ENCODE measurements at places on chromosomes 16 and 17.

DNA sequence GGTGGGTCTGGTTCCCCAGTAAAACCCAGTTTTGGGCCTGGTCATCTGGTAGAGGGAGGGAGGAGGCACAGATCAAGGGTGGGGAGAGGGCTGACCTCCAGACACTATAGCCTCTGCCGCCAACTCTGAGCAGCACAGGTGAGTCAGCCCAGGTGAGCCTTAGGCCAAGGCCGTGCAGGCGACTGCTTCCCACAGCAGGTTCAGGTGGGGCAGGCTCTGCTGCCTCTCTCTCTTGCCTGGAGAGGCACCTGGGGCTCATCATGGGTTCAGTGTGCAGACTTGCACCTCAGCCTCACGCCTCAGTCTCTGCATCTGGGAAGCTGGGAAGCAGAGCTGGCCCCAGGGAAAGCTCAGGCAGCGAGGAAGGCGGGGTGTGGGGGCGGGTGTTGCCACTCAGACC is 37.8 kb upstream of the IL34 start:
- DNase-seq = no peak

- DNase-seq = no peak
Observed at GRCh38 chr16:71893888-71894228, 1.5 kb upstream of the IST1 start.

DNA sequence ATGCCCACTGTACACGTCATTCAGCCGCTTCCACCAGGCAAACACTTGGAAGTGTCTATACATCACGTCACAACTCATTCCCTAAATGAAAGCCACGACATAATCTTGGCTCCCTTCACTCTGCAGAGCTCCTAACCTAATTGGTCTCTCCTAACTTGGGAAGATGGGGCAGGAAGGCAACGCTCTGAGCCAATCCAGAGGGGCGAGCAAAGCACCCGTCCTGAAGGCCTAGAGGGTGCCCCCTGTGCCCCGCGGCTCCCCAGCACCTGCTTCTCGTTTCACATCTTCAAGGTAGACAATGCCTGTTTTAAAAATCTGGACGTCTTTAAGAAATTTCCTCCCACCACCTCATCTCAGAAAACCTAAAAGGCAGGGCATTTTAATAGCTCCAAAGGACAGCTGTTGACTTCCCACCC is 1.0 kb downstream of the CSNK2A2 start:
- DNase-seq = no peak

GRCh38 chr17:81399481-81400153 is 4.4 kb downstream of the BAHCC1 start:
- no peak for DNase-seq

- DNase-seq = no peak
Observed at GRCh38 chr16:10521681-10522274, 58.6 kb downstream of the EMP2 start.

- no peak for DNase-seq
Observed at GRCh38 chr17:14886200-14886739, 378.9 kb downstream of the PMP22 start.

DNA sequence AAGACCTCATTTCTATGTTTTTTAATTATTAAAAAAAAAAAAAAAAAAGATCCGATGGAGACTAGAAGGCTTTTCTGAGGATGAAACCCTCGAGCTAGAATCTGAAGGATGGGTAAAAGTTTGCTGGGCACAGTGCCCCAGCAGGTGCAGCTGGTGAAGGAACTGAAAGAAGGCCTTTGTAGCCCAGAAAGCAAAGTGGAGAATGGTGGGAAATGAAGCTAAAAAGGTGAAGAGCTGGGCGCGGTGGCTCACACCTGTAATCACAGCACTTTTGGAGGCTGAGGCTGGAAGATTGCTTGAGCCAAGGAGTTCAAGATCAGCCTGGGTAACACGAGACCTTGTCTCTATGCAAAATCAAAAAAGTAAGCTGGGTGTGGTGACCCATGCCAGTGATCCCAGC is 50.3 kb upstream of the SEC14L1 start:
- no peak for DNase-seq

DNA sequence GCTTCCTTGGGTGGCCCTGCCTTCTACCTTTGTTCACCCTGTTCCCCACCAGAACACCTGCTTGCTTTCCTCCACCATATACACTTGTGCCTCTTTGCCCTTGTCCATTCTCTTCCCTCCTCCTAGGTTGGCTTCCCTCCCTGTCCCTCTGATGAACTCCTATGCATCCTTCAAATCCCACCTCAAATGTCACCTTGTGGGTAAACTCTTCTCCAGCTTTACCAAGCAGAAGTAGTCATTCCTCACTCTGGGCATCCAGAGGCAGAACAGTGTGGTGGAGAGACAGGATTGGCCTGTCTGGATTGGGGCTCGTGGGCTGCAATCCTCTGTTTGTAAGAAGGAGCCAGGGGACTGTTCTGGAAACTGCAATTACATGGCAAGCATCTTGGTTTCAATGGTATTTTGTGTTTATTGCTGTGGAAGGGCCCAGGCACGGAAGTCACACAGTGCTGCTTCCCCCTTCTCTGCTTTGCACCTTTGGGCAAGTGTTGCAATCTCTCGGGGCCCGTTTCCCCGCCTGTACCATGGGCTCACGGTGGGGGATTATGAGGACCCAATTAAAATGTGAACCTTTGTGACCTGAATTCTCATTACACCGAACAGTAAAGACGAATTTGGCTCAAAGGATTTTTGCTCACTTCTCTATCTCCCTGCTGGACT is 21.9 kb upstream of the NXPH3 start:
- DNase-seq = no peak

DNA sequence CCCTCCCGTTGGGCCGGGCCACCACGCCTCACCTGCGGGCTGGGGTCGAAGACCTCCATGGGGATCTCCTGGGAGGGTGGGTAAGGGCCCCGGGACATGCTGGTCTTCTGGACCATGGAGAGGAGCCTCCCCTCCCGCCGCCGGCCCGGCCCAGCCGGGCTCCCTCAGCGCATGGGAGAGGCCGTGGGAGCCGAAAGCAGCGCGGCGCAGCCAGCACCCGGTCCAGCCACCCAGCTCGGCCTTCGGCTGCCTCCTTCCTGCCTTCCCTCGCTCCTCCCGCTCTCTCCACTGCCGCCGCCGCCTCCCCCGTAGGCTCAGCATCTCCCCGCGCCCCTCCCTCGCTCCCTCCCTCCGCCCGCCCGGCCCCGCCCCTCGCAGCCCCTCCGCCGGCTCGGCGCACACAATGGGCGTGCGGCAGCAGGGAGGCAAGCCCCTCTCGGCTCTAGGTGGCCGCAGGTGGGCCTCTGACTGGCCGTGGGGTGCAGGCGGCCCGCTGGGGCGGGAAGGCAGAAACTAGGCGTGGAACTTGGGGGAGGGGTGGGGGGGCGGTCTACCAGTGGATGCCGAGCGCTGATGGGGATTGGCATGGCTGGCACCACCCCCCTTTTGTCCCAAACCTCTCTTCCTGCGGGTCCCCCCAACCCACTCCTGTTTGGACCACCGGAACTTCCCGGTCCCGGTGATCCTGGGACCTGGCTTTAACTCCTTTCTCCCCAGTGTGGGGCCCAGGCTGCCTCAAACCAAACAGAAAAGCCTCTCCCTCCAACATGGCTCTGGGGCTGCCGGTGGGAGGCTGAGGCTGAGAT is at the start of gene CACNB1:
TSS of gene CACNB1 (minus strand) at position 290 of the 806 bp plus-strand sequence. CDS start at position 116, 174 bp downstream.
- no peak for DNase-seq

DNA sequence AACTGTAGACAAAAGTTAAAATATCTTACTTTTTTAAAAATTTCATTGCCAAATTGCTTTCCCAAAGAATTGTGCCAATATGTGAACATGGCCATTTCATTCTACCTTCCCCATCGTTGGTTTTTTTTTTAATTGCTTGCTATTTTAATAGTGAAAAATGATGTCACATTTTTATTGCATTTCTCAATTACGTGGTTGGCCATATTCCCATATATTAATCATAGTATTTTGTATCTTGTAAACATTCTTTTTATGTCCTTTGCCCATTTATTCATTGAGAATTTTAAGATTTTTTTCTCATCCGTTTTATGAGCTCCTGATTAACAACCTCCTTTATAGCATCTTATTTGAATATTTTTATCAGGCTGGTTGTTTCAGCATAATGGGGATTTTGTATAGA is 7.2 kb downstream of the OMG start:
- no peak for DNase-seq

DNA sequence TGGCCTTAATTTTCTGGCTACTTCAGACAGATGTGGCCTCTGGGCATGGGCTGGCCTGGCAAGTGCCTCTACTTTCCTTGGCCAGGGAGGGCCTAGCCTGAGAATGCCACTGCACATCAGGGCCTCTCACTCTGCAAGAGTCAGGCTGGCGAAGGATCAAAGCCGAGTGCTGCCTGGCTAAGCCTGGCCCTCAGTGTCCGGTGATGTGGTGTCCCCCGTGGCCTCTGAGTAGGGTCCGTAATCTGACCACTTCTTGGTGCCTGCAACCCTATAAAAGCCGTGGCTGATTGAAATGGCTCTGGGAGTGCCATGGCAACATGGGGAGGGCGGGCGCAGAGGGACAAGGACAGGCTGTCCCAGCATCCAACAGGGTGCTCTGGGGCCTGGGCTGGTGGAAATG is 30.2 kb downstream of the TBX4 start:
- DNase-seq = no peak

- DNase-seq = no peak
Observed at GRCh38 chr16:1045310-1045992, 27.1 kb upstream of the SSTR5 start.

- no peak for DNase-seq
Observed at GRCh38 chr16:86823125-86823524, 244.8 kb downstream of the FOXL1 start.

DNA sequence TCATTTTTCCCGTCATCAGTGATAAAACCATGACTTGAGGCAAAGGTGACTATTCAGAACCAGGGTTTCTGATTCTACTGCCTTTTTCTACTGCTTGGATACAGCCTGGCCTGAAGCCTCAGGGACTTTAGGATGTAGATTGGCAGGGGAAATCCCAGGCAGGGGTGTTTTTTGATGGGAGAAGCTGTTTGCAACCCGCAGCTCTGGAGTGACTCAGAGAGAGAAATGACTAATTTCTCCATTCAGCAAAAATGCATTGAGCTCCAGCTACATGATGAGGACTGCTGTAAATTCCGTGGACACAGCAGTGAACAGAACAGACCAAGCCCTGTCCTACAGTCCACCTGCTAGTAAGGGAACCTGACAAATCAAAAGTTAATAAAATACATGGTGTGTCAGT is 560.6 kb downstream of the CDH13 start:
- no peak for DNase-seq

DNA sequence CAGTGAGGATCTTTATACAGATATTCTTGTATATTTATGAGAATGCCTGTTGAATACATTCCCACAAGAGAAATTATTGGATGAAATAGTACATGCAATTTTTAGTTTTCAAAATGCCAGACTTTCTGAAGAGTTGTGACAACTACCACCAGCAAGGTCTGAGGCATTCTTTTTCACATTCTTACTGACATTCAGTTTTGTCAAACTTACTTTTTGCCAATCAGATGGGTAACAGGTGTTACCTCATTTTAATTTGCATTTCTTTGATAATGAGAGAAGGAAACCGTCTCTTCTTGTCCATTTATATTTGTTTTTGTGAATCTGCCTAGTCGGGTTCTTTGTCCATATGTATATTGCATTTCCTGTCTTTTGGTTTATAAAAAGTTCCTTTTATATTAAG is 24.3 kb downstream of the NOL11 start:
- no peak for DNase-seq

GRCh38 chr16:1579214-1579613 is 32.7 kb downstream of the IFT140 start:
- DNase-seq = no peak

- DNase-seq = no peak
Observed at GRCh38 chr16:30368122-30368791, 2.0 kb downstream of the TBC1D10B start.

DNA sequence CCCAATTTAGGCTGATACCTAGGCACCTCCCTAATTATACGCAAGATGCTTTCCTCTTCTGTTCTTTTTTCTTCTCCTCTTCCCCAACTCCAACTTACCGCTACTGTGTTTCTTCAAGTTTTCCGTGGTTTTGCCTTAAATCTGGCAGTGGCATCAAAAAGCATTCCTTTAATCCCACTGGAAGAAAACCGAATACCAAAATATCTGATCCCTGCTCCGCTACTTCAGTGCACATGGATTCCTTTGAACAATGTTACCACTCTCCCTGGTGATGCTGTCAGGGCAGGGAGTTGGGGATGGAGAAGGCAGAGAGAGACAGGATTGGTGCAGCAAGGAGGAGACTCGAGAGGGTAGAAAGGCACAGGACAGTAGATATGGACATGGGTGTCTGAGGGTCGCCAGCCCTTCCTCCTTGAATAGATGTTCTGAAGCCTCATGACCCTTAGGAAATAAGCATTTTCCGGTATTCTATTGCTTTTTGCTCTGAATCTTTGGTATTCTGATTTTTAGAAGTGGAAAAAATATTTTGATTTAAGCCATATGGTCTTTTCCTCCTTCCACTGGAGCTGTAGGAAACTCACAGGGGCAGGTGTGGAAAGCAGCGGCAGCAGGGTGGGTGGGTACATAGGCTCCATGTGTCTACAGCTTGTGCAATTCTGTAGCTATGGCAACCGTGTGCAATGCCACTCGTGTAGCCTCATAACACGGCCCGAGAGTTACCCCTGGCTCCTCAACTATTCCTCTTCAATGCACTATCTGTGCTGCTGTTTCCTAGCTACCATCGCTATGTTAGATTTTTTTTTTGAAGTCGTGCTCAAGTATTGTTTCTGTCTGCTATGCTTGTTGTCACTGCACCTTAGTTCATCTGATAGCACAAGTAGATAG is 32.3 kb upstream of the TANC2 start:
- DNase-seq = no peak

GRCh38 chr17:16486373-16487250 is 5.4 kb downstream of the LRRC75A start:
- DNase-seq = no peak

- DNase-seq = no peak
Observed at GRCh38 chr17:72270273-72270924, 149.6 kb downstream of the SOX9 start.

GRCh38 chr17:74678541-74678940 is 34.2 kb downstream of the CD300LF start:
- DNase-seq = no peak

GRCh38 chr17:58344047-58344790 is 7.8 kb downstream of the SUPT4H1 start:
- DNase-seq = no peak

DNA sequence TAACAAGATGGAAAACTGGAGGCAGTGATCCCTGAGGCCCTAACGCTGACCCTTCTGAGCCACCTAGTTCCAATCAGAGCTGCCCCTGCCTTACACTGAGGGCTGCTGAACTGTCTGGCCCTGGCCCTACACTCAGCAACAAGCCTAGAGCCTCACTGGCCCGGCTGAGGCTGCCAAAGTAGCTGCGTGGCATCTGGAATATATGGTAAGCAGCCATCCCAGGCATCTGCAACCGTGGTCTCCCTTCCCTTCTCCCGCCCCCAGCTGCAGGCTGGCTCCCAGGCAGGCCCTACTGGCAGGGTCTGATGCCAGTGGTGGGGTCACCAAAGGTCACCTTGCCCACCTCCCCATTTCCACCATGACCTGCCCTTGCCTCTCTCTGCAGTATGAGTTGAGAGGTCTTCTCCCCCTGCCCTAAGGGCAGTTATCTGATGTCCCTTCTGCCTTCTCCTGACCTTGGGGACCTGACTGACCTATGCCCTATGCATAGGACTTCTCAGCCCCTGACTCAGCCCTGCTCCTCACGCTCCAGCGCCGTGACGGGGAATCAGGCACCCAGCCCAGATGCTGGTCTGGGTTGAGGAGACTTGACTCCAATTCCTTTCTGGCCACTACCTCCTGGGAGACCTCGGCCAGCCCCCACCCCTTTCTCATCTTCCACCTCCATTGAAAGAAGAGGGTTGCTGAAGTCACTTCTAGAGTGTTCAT is 45.3 kb downstream of the CPNE2 start:
- DNase-seq = no peak

Measured in SW 1271 (cell line).